Right forelimb (tissue), 1 donor: ENCODE measurements at places on chromosomes 6 and 20.

- DNase-seq = no peak
Measured at GRCh38 chr20:37745553-37745952, 51.7 kb downstream of the CTNNBL1 start.

- DNase-seq = no peak
Measured at GRCh38 chr6:72553531-72554511, 68.0 kb upstream of the KCNQ5 start.

GRCh38 chr20:22597303-22597702 lies 12.9 kb upstream of the FOXA2 start:
- DNase-seq = no peak

- DNase-seq = no peak
Measured at GRCh38 chr6:5053038-5053437, 32.1 kb upstream of the PPP1R3G start.

DNA sequence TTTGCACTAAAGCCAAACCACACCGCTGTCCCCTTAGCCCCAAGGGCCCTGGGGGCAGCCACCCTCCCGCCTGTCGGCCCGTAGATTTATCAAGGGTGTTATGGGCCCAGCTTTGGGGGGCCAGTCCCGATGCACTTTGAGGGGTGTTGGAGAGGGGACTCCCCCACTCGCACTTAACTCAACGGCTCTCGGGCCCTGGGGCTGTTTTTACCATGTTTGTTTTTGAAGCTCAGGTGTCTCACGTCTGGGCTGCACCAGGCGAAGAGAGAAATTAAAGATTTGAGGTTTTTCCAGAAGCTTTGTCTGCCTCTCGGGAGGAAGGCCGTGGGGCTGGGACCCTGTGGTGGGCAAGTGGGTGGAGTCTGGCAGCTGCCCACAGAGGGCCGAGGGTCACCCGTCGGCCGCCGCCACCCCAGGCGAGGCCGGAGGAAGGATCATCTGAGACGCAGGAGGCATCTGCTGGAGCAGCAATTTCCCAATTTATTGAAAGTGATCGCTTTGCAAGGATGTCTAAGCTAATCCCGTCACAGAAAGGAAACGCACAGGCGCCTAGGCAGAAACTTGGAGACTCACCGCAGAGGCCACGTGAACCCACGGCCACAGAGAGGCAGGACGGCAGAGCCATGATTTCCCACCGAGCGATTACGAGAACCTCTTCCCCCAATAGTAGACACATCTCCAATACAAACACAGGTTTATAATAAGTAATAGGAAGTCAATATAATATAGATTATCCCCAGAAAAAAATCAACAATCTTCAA lies 3.8 kb downstream of the SLC2A4RG start:
- no peak for DNase-seq

DNA sequence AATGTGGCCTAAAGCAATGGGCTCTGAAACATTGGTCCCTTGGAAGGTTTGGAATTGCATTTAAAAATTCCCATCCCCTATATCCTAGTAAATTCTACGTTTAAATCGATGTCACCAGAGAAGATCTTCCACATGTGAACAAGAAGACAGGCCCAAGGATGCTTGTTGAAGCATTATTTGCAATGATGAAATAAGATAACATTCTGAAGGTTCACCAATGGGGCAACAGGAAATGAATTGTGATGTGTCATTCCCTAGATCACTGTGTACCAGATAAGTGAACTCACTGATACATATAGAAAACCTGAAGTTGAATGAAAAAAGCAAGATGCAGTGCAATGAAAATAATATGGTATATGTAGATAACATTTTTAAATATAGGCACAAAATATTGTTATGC lies 464.3 kb upstream of the BTBD3 start:
- DNase-seq = no peak

DNA sequence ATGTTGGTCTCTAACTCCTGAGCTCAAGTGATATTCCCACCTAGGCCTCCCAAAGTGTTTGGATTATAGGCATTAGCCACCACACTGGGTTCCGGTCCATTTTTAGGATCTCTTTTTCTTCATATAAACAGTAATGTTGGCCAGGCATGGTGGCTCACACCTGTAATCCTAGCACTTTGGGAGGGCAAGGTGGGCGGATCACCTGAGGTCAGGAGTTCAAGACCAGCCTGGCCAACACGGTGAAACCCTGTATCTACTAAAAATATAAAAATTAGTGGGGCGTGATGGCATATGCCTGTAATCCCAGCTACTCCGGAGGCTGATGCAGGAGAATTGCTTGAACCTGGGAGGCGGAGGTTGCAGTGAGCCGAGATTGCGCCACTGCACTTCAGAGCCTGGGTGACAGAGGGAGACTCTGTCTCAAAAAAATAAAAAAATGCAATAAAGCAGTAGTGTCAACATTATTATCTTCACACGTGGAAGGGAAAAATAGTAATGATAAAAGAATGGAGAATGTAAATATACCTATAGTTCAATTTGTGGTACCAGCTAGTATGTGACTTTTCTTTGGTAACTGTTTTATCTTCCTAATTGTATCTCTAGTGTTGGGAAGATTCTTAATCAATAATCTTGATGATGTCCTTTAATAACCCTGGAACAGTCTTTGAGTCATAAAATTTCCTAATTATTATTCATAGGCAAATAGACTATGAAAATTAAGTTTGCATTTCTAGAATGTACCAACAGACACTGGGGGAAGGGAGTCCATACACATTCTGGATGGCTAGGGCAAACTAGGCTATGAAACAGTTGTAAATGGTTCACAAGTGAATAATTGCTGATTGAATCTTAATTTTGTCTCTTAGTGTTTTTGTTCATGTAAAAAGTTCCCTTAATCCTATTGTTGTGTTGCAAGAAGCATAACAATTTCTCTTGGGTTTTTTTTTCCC lies 3.6 kb downstream of the PARD6B start:
- no peak for DNase-seq

DNA sequence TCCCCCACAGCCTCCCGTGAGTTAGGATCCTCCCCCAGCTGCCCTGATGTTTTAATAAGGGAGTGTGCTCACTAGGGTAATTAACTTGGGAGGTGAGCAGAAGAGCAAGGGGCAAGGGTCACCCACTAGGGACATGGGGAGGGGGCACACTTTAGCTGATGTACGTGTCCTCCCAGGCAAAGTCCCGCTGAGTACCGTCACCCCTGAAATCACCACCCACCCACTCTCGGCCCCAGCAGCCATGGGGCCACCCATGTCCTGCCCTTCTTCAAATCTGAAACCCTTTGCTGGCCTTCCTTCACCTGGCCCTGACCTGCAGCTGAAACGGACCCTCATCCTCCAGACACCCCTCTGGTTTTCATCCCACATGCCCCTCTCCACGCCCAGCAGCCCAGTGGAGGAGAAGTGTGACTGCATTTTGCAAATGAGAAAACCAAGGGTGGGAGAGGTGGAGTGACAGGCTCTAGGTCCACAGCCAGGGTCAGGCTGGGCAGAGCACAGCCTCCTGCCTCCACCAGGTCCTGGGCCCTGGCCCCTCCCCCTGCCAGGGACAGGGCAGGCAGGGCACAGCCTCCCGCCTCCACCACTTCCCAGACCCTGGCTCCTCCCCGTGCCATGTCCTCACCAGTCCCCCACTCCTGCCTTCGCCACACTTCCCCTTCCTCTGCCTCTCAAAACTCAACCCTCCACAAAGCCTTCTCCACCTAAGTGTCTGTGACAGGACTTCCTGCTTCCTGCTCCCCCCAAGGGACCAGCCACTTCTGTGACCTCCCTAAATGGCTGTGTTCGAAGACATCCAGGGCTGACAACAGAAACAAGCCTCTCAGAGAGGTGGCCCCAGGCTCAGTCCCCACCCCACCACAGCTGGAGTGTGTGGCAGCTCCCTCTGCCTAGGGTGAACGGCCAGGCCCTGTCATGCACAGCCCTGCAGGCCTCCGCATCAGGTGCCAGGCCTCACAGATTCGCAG lies 15.1 kb downstream of the ACSS1 start:
- no peak for DNase-seq

- DNase-seq = no peak
Measured at GRCh38 chr20:63890201-63890576, 4.7 kb upstream of the DNAJC5 start.
